ENCODE measurements at places on chromosomes 6 and 20.
A peak's percentile ranks its signal among the peaks of the same experiment; 100 is the strongest.

- no peak for DNase-seq
Observed at GRCh38 chr6:23200946-23201345, 631.6 kb downstream of the HDGFL1 start.

- no peak for DNase-seq
Observed at GRCh38 chr6:73088138-73088813, 137.0 kb downstream of the KHDC1L start.

DNA sequence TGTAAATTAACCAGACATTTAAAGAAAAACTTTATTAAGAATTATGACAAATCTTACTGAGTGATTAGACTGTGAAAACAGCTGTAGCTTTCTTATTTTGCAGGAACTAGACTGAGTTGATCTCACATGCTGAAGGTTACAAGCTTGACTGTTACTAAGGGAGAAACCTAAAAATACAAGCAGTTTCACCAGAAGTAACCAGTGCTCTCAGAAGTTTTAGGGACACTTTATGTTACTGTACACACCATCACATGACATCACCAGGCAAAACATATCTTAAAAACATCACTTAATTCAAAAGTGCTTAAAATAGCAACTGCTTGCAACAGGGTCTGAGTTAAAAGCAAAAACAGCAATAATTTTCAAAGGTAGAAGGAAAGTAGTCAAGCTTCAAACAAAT is 5.4 kb downstream of the FBXO30 start:
- DNase-seq: no peak

- DNase-seq: no peak
Observed at GRCh38 chr6:53641348-53641747, 24.2 kb downstream of the KLHL31 start.

DNA sequence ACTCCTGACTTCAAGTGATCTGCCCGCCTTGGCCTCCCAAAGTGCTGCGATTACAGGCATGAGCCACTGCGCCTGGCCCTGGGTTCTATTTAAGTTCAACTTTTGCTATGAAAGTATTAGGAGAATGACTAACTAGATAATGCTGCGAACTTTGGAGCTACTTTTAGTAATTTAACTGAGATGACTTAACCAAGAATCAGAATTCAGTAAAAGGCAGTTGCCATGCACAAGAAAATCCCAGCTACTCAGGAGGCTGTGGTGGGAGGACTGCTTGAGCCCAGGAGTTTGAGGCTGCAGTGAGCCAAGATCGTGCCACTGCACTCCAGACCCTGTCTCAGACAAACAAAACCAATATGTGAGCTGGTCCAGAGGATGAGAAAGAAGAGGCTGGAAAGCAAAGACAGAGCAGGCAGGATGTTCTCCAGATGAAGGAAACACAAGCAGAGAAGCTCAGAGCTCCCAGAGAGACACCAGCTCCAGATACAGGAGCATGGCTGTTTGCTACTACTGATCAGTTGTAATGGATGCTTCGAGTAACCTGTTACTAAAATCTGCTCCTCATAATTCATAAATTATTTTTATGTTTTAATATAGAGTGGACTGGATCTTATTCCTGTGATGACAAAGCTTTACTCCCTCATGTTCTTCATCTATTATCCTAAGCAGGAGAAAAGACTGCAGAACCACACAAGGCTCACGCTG is 23.9 kb downstream of the ZNF217 start:
- DNase-seq: no peak

DNA sequence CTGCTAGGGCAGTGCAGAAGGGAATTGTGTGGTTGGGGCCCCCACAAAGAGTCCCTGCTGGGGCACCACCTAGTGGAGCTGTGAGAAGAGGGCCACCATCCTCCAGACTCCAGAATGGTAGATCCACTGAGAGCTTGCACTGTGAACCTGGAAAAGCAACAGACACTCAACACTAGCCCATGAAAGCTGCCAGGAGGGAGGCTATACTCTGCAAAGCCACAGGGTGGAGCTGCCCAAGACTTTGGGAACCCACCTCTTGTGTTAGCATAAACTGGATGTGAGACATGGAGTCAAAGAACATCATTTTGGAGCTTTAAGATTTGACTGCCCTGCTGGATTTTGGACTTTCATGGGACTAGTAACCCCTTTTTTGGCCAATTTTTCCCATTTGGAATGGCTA is 328.4 kb upstream of the KHDRBS2 start:
- no peak for DNase-seq

DNA sequence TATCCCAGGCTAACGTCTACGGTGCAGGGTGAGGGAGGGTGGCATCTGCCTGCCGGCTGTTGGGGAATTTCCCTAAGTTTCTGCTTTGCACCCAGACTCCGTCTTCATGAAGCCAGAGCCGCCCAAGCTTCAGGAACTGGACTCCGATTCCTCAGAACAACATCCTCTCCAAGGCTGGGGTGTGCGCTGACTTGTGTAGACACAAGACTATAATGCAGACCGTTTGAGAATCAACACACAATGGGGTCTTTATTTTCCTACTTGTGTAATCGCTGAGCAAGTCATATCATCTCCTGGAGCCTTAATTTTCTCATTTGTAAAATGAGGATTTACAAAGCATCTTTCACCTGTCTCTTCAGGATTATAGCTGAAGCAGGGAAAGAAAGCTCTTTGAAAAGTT is 160.5 kb upstream of the AGPAT4 start:
- no peak for DNase-seq

- DNase-seq: no peak
Observed at GRCh38 chr6:110421749-110422443, 6.5 kb upstream of the DDO start.

- DNase-seq: no peak
Observed at GRCh38 chr6:24646771-24647170, 780 bp upstream of the KIAA0319 start.

DNA sequence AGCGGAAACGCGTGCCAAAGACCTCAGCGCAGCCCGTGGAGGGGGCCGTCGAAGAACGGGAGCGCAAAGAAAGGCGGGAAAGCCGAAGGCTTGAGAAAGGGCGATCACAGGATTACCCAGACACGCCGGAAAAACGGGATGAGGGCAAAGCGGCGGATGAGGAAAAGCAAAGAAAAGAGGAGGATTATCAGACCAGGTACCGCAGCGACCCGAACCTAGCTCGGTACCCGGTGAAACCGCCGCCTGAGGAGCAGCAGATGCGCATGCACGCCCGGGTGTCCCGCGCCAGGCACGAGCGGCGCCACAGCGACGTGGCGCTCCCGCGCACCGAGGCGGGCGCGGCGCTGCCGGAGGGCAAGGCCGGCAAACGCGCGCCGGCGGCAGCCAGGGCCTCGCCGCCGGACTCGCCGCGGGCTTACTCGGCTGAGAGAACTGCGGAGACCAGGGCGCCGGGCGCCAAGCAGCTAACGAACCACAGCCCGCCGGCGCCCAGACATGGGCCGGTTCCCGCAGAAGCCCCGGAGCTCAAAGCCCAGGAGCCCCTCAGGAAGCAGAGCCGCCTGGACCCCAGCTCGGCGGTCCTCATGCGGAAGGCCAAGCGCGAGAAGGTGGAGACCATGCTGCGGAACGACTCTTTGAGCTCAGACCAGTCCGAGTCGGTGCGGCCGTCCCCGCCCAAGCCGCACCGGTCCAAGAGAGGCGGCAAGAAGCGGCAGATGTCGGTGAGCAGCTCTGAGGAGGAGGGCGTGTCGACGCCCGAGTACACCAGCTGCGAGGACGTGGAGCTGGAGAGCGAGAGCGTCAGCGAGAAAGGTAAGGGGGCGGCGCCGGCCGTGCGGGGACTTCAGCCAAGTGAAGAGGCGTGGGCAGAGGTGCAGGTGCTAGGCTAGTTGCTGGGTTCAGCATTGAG is 296.2 kb downstream of the RIMS1 start:
- no peak for DNase-seq

DNA sequence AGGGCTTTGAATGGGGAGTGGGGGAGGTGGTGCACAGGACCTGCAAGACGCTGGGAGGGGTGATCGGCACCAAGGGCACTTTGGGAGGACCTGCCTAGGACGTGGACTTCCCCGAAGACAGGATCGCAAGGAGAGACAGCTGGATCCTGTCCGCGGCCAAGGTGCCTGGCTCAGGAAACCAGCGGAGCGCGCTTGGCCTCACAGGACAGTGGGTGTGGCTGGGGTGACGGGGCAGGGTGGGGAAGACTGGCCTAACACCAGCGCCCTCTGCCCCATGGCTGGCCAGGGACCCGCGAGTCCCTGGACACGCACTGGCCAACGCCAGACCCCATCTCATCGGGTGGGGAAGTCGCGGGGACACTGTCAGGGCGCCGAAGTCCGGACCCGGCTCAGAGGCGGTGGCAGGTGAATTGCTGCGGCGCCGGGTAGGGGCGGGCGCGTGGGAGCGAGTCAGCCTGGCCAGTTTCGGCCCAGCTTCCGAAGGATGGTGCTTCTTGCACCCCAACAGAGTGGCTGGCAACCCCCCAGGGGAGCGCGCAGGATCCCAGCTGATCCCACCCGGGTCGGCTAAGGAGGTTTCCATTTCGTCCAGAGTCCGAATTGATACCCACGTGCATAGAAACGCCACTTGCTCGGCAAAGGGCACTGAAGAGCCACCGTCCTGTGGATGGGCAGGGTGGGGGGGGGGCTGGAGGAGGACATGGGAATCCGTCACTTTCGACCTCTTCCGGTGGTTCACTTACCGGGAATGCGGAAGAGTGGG is 785 bp upstream of the THBD start:
- DNase-seq: peak; percentile 89

DNA sequence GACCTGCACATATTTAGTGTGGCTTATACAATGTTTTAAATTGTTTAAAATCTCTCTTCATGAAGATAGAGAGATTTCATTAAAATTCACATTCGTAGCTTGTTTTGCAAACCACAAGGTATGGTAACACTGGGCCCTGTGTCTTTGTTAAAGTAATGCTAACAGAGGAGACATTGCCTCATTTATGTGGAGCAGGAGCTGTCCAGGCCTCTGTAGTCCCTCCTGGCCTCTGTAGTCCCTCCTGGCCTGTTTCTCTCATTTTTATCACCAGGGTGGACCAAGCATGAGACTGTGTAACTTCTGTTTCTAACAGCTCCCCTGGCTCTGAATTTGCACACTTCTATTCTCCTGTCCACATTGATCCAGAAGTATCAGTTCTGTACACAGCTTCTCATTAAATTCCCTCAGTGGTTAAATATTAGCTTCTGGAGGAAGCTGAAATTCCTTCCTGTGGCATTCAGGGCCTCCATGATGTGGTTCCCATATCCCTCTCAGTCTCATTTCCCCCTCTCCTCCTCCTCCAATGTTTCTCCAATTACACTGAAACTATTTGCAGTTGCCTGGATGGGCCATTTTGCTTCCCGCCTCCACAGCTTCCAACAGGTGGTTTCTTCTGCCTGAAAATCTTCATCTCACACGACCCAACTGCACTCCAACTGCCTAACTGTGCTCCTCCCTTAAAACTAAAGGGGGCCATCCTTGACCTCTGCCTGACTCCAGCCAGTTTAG is 340.4 kb downstream of the SYNE1 start:
- DNase-seq: no peak

- DNase-seq: no peak
Observed at GRCh38 chr20:64119681-64120341, 12.4 kb upstream of the NPBWR2 start.

DNA sequence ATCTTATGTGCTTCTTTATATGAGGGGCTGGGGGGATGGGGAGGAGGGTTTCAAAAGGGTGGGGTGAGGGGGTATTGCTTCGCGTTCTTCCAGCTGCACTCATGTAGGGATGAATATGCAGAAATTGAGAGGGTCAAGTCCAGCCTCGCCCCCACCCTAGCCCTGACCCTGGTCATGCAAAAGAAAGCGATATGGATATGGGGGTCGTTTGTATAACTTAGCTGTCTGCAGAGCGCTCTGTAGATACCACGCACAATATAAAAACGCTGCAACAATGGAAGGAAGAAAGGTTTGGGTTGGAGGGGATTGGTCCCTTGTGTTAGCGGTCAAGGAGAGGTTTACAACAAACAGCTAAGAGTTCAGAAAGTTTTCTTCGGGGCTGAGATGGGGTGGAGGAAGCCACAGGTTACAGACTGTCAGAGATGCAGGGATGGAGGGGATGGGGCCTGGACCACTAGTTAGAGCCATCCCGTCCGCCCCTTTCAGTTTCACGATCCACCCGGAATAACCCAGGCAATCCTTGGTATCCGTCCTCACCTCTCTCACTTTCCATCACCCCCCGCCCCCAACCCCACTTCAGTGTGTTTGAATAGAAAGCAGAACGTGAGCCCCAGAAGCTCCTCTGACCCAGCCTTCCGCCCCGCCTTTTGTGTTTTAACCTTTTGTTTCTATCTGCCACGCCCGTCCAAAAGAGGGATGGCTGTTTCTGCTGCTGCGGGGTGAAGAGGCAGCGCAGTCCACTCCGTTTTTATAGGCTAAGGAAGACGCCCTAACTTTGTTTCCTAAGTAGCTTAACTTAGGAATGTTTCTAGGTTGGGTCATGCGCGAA is 73.5 kb downstream of the SOX4 start:
- DNase-seq: no peak

DNA sequence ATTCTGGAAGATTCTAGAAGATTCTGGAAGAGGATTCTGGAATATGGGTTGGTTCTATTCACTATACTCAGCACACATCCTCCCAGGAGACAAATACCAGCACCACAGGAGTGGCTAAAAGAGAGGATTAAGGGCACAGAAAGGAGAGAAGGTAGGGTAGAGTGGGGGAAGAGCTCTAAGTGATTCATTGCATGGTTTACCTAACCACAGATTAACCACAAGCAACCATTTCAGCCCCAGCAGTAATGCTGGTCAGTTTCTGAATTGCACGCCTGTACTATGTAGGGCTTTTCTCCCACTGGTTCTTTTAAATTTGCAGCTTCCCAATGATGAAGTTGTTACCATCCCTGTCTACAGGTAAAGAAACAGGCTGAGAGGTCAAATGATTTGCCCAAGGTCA is 192.7 kb upstream of the PMEPA1 start:
- DNase-seq: no peak

GRCh38 chr6:35398526-35398925 is 53.6 kb upstream of the FANCE start:
- no peak for DNase-seq

DNA sequence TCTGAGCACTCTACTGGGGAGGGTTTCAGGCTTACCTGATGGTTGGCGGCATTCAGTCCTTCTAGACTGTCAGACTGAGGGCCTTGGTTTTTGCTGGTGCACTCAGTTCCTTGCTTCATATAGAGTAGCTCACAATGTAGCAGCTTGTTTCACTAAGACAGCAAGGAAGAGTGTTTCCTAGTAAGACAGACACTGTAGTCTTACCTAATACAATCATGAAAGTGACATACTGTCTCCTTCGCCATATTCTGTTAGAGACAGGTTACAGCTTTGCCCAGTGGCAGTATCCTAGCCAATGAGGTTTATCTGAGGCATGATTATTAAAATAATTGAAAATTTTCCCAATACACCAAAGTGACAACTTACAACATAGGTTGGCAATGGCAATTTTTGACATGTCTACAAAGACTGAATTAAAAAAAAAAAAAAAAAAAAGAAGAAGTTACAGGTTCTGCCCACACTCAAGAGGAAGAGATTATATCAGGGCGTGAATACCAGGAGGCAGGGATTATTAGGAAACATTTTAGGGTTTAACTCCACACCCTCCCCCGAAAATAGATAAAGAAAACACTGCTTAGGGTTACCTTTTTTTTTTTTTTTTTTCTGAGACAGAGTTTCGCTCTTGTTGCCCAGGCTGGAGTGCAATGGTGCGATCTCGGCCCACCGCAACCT is 66.8 kb downstream of the SCAND1 start:
- no peak for DNase-seq

GRCh38 chr6:33440649-33441309 is 13.6 kb upstream of the ZBTB9 start:
- no peak for DNase-seq

GRCh38 chr6:41914869-41915530 is 5.9 kb downstream of the MED20 start:
- no peak for DNase-seq

GRCh38 chr20:21342656-21343345 is 39.7 kb downstream of the XRN2 start:
- DNase-seq: no peak

- DNase-seq: no peak
Observed at GRCh38 chr6:106098383-106099234, 12.5 kb downstream of the PRDM1 start.

Measured in Right ventricle myocardium inferior (tissue), 1 donor.